ENCODE measurements at places on chromosomes 3 and 15. TPM values are rescaled to one million over a fixed set of nuclear protein-coding genes. Genes with fewer than 3 reads are reported as not detected.

FETUB gene
- not detected for total RNA-seq

UACA gene
- total RNA-seq: 22.0 TPM

PLSCR4 gene
- 5.7 TPM for total RNA-seq

MORF4L1 gene
- total RNA-seq: 1,097 TPM

C2CD4A gene
- under 0.01 TPM for total RNA-seq

SLC22A13 gene
- under 0.01 TPM for total RNA-seq

KLHDC8B gene
- 16.3 TPM for total RNA-seq

RGMA gene
- total RNA-seq: 6.1 TPM

TGM4 gene
- total RNA-seq: not detected

PRICKLE2 gene
- total RNA-seq: 84.0 TPM

GNAT1 gene
- total RNA-seq: not detected

CPLX3 gene
- total RNA-seq: 0.82 TPM

C3orf49 gene
- total RNA-seq: not detected

DNA sequence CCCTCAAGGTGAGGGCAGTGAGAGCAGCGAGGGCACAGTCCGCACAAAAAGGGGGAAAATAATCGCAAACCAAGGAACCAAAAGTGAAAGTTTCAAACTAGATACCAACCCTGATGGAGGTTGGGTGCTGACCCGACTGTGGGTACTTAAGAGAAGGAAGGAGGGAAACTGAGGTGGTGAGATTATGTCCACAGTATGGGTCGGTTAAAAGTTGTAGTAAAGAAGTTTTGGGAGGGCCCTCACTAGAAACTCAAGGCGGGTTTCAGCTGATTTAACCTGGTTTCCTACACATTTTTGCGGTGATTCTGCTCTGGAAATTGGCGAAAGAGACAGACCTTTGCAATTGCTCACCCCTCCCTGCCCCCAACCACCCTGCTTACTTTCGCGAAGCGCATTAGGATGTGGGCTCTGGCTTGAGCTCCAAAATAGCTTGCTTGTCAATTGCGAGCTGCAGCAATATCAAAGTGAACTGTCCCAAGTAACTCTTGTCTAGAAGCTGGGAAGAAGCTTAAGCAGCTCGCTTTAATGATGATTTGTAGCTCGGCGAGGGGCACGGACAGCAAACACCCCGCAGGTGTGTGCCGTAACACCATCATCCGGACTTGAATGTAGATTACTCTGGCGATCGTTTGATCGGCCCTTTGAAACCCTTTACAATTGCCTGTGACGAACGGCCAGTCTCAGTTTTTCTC is 15.8 kb downstream of the SOX2 start:
- peak; percentile 8 for DNase-seq

DNA sequence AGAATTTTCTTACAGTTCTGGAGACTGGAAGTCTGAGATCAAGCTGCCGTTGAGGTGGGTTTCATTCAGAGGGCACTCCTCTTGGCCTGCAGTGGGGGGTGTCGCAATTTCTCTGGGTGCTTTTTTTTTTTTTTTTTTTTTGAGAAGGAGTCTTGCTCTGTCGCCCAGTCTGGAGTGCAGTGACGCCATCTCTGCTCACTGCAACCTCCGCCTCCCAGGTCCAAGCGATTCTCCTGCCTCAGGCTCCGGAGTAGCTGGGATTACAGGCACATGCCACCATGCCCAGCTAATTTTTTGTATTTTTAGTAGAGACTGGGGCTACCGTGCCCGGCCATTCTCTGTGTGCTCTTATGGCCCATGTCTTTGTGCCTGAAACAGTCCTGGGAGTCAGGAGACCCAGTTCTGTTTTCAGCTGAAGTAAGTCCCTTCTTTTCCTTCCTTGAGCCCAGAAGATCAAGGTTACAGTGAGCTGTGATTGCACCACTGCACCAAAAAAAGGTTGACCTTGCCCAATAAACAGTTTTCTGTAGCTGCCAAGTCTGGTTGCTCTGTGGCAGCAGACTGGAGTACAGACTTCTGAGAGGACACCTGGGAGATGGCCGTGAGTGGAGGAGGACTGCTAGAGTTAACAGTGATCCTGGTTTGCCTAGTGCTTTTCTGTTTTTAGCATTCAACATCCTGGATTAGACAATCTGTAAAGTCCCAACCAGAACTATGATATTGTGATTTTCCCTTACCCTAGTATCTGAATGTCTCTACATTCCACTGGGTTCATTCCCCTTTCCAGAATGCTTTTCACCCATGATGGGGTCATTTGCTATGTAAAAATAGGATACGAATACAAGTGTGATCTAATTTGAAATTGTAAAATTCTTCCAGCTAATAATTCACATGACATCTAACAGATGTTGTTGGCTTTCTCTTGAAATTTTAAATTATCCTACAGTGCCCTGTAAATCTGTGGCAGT is 76.6 kb upstream of the RNF7 start:
- no peak for DNase-seq

GRCh38 chr15:85515212-85515611 is 134.8 kb downstream of the AKAP13 start:
- no peak for DNase-seq

- no peak for DNase-seq
Observed at GRCh38 chr15:59797756-59798604, 108.9 kb upstream of the BNIP2 start.

- DNase-seq: no peak
Observed at GRCh38 chr3:139482206-139482605, 5.9 kb upstream of the RBP2 start.

DNA sequence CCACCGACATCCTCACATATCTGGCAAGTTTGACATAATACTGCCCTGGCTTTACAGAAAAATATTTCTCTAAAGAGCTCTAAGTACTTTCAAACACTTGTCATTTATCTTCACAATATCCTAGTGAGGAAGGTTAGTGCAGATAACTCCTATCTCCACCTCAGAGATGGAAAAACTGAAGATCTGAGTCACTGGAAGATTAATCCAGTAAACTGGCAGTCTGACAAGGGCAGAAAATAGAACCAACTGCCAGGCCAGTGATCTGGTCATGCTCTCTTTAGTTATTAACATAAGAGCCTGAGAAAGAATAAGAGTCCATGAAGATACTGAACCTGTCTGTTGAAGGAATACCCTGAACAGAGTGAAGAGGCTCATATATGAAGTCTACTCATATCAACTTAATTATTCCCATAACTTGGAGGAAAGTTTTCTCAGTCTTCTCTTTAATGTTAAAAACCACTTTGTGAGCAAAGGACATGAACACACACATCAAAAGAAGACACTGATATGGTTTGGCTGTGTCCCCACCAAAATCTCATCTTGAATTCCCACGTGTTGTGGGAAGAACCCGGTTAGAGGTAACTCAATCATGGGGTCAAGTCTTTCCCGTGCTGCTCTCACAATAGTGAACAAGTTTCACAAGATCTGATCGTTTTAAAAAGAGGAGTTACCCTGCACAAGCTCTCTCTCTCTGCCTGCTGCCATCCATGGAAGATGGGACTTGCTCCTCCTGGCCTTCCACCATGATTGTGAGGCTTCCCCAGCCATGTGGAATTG is 61.4 kb downstream of the GOLIM4 start:
- no peak for DNase-seq

DNA sequence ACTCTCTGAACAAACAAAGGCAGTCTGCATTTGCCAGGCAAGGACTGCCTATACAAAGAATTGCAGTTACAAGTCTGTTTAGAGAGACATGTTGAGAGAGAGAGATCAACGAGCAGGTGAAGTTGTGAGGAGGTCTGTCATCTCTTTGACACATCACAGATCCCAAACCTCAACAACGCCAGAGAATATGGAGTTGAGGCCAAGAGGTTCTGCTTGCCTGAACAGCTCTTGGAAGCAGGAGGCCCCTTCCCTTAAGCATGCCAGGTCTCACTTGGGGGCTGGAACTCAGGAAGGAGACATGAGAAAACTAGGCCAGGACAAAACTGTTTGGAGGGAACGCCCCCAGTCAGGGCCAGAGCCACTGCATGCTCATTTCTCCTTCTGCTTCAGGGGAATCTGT is 22.3 kb upstream of the MUSTN1 start:
- no peak for DNase-seq

- DNase-seq: no peak
Observed at GRCh38 chr15:99253381-99254090, 2.3 kb downstream of the LRRC28 start.

DNA sequence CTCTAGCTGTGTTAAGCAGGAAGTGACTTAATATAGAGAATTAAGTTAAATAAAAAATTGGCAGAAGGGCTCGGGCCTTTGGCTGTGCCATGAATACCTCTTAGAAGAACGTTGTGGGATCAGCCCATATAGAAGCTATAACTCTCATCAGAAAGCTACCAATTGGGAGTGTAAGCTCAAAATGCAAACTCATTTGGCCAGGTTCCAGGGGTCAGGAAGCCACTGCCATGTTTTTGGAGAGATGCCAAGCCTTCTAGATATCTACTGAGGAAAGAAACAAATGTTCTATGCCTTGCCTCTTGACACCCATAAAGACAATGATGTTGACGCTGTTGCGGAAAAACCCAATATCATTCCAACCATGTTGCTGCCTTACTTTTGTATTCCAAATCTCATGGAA is 475.2 kb upstream of the TGFBR2 start:
- DNase-seq: no peak

- no peak for DNase-seq
Observed at GRCh38 chr3:133924041-133924440, 28.4 kb upstream of the RAB6B start.

DNA sequence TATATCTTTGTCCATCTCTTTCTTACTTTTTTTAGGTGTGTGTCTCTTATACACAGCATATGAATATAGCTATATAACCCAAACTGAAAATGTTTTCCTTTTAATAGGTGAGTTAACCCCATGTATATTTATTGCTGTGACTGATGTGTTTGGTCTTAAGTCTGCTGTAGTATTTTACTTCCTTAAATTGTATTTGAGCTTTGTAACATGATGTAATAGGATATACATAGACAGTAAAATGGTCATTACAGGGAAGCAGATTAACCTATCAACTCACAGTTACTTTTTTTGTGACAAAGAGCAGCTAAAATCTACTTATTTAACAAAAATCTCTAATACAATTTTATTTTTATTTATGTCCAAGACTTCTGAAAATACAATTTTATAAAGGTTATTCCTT is 51.8 kb upstream of the CDAN1 start:
- no peak for DNase-seq

DNA sequence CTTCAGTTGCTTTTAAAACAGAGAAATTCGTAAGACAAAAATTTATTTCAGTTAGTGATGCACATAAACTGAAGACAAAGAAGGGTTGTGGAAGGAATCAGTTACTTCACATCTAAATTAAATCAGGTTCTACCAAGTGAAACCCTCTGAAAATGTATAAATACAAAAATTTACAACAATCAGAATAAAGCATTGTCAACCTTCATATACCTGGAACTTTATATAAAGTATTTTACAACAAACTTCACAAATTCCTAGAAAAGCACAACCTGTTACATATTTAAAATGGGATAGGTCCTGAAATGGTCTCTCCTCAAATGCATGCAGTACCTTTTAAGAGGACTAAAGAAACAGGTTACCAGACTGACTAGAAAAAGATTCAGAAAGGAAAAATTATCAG is 26.9 kb downstream of the ATOSA start:
- no peak for DNase-seq

GRCh38 chr15:67126551-67127330 is 61.3 kb downstream of the SMAD3 start:
- no peak for DNase-seq

GRCh38 chr15:80526556-80527340 is 122.6 kb downstream of the ARNT2 start:
- no peak for DNase-seq

DNA sequence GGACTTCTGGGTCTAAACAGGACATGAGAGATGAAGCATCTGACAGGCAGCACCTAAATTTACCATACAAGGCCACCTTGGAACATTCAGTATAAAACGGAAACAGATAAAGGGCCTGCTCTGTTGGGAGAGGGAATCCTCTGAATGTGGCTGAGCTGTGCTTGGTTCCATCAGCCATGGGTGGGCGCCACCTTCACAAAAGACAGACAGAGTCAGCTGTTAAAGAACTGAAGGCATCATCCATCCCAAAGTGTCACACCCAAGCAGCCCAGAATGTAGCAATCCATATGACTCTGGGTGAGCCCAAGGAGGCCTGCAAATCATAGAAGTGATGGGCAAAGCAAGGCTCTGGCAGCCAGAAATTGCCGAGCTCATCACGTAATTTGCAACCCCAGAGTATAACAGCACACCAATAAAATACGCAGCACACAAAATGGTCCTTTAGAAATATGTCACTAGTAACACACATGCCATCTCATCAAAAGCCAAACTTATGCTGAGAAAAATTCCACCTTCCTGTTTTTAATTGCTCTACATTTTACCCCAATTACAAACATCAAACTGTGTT is 24.8 kb upstream of the RBP1 start:
- no peak for DNase-seq

DNA sequence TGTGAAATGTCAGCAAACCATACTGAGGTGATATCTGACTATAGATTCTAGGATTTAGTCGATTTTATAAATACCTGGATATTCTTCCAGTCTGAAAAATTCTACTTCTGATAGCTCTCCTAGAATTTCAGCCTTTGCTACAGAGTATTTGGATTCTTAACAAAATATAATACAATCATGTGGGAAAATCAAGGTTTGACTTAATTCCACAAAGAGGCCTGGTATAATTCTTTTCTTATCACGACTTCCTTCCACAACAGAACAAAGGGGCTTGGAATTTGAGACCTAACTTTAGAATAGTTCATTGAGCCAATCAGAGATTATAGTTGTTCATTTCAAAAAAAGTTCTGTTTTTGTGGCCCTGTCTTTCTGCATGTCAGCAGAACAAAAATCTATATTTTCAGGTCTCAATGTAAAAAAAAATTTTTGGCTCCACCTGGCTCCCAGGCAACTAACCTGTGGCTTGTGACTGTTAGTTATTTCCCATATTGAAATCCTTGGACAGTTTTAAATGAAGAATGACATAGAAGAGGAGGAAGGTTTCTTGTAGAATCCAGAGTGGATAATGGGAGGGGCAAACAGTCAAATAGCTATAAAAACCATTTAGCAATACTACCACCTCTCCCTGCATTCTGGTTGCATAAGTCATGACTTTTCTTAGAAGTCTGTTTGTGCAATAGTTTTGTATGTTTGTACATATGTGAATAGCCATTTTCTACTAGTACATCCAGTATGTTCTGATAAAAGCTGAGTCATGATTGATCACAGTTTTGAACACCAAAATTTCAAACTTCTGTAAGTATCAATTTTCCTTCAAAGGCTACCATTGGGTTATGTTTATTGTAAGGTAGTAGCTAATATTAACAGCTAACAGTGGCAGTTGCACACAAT is 4.0 kb downstream of the TM4SF1 start:
- DNase-seq: no peak

- DNase-seq: no peak
Observed at GRCh38 chr3:25396686-25397085, 31.4 kb upstream of the RARB start.

- DNase-seq: no peak
Observed at GRCh38 chr15:101063212-101063611, 144.1 kb downstream of the LRRK1 start.

DNA sequence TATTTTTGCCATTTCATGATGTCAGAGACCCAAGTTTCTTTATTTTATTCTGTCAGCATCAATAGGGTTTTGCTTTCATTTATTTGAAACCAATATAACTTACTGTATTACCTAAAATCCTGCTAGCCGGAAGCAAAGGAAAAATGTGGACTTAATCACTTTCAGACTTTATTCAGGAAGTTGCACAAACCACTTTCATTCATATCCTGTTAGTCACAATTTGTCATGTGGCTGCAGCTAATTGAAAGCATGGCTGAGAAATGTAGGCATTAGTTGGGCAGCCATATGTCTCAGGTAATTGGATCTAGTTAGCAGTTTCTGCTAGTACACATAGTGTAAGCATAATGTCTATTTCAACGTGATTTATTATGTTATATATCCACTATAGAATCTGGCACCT is 462.3 kb upstream of the SGO1 start:
- DNase-seq: no peak
